ENCODE measurements at places on chromosomes 16 and 17. TPM values are rescaled to one million over a fixed set of nuclear protein-coding genes. Genes with fewer than 3 reads are reported as not detected.

Gene EFCAB5
- 1.1 TPM for total RNA-seq

Gene KRT28
- total RNA-seq = not detected

Gene TBC1D26
- total RNA-seq = not detected

Gene SLX4
- total RNA-seq = 5.0 TPM

DNA sequence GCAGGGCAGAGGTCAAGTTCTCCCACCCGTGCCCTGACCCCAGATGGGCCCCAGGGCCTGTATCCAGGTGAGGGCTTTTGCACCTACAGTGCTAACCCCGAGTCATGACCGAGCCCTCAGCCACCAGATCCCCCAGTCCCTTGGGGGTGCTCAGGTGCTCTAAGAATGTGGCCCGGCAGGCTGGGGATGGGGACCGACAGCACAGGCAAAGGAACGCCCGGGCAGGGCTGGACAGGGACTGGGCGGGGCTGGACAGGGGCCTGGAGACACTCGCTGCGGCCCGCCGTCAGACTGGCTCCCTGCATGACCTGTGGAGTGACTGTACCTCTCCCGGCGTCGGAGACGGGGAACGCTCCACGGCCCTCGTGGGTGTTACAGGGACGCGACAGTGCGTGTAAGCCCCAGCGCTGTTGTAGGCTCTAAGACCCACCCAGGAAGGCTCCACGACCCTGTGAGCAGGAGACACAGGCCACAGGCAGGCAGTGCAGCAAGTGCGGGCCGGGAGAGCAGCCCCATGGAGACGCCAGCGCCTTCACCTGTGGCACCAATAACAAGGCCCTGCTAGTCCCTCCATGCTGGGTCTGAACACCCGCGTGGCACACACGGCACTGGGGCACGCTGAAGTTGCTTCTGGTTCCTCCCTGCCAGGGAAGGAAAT, 38.8 kb downstream of the CBFA2T3 start:
- no peak for DNase-seq

- DNase-seq = no peak
Observed at GRCh38 chr17:27892542-27892865, 661 bp downstream of the LYRM9 start.

DNA sequence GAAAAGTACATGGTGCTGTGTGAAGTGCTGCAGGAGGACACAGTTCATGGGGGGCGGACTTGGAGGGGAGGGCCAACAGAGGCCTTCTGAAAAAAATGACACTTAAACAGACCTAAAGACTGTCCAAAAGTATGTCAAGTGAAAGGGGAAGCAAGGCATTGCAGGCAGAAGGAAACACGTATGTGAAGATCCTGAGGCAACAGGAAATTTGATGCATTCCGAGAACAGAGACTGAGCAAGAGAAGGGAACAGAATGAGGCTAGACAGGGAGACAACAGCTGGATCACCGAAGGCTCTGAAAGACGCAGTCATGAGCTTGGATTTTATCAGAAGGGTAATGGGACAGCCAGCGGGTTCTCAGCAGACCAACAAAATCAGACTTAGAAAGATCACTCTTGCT, 1.1 kb downstream of the IFT20 start:
- DNase-seq = no peak
